ENCODE measurements at places on chromosomes 7 and 10. TPM values are rescaled to one million over a fixed set of nuclear protein-coding genes. Genes with fewer than 3 reads are reported as not detected.

CLDN3 gene
- 1.8 TPM for total RNA-seq

BMI1 gene
- total RNA-seq, result 41.1 TPM

OR2A5 gene
- total RNA-seq, result not detected

TMEM273 gene
- total RNA-seq, result not detected

GPR15LG gene
- total RNA-seq, result not detected

ENO4 gene
- 0.34 TPM for total RNA-seq

CEP55 gene
- total RNA-seq, result 56.8 TPM

HYAL4 gene
- not detected for total RNA-seq

PRPS1L1 gene
- not detected for total RNA-seq

CYP26A1 gene
- 2.7 TPM for total RNA-seq

IKZF1 gene
- not detected for total RNA-seq

FOXP2 gene
- not detected for total RNA-seq

NRP1 gene
- 109 TPM for total RNA-seq

CCL26 gene
- total RNA-seq, result 7.8 TPM

IDI2 gene
- not detected for total RNA-seq

NAMPT gene
- 146 TPM for total RNA-seq

KDM7A gene
- 2.6 TPM for total RNA-seq

RPEL1 gene
- not detected for total RNA-seq

ADAM8 gene
- total RNA-seq, result 3.0 TPM

PKD2L1 gene
- total RNA-seq, result 0.15 TPM

UTF1 gene
- total RNA-seq, result not detected

RARRES2 gene
- total RNA-seq, result not detected

C10orf53 gene
- total RNA-seq, result not detected

SPDYE16 gene
- not detected for total RNA-seq

AKR1E2 gene
- total RNA-seq, result 9.2 TPM

LANCL2 gene
- total RNA-seq, result 14.3 TPM

STEAP1 gene
- total RNA-seq, result 15.8 TPM

SH2D4B gene
- total RNA-seq, result not detected

CNTNAP2 gene
- 0.06 TPM for total RNA-seq

FGF8 gene
- total RNA-seq, result 0.08 TPM

VIPR2 gene
- 0.02 TPM for total RNA-seq

TRPV6 gene
- not detected for total RNA-seq

THNSL1 gene
- 4.4 TPM for total RNA-seq

NCF1 gene
- total RNA-seq, result not detected

CTAGE8 gene
- not detected for total RNA-seq

ZSCAN25 gene
- total RNA-seq, result 9.1 TPM

MPLKIP gene
- total RNA-seq, result 43.3 TPM

SVOPL gene
- total RNA-seq, result not detected

TEX36 gene
- not detected for total RNA-seq

MMD2 gene
- total RNA-seq, result not detected

HOXA3 gene
- 7.6 TPM for total RNA-seq

MINDY3 gene
- 12.2 TPM for total RNA-seq

ZMIZ2 gene
- 24.2 TPM for total RNA-seq

HTRA1 gene
- 64.7 TPM for total RNA-seq

IFIT3 gene
- 5.6 TPM for total RNA-seq

SLC39A12 gene
- total RNA-seq, result not detected

SPDYE8 gene
- not detected for total RNA-seq

PLAC9 gene
- not detected for total RNA-seq

SYCE1 gene
- not detected for total RNA-seq

HTR7 gene
- total RNA-seq, result 0.15 TPM

UCMA gene
- total RNA-seq, result not detected
